ENCODE measurements at places on chromosomes 5 and 9.
A peak's percentile ranks its signal among the peaks of the same experiment; 100 is the strongest.

- DNase-seq = no peak
Observed at GRCh38 chr5:78810098-78810920, 161.7 kb upstream of the LHFPL2 start.

DNA sequence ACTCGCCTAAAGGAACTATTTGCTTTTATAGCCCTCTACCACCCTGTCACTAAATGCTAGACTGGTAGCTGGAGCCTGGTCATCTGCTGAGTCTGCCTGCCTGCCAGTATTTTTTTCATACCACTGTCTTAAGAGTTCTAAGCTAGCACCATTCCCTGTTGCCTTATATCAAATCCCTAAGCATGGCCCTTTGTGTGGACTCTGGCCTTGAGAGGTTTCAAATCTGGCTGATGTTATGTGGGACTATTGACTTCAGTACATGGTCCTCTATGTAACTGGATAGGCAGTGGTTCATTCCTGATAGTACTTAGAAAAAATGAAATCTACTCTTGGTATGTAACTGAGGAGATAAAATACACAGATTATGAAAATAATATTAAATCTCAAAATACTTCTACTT, 103.5 kb downstream of the PLCXD3 start:
- no peak for DNase-seq

GRCh38 chr9:76932757-76933156, 26.8 kb upstream of the PRUNE2 start:
- peak; percentile 17 for DNase-seq

DNA sequence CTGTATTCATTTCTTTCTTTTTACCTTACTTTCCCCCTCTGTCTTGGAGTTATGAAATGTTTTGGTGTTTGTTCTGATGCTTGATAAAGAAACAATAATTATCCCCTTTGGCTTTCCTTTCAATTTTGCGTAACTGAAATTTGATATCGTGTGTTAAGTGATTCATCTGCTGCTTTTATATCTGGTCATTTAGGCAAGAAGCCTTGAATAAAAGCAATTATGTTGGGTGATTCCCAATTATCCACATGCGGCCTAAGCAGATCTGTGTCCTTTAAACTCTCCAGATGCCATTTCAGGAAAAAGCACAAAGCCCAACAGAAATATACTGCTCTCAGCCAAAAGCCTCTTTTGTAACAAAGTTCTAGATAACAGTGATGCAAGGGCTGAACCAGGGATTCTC, 92.8 kb downstream of the TAF11L14 start:
- DNase-seq = no peak

DNA sequence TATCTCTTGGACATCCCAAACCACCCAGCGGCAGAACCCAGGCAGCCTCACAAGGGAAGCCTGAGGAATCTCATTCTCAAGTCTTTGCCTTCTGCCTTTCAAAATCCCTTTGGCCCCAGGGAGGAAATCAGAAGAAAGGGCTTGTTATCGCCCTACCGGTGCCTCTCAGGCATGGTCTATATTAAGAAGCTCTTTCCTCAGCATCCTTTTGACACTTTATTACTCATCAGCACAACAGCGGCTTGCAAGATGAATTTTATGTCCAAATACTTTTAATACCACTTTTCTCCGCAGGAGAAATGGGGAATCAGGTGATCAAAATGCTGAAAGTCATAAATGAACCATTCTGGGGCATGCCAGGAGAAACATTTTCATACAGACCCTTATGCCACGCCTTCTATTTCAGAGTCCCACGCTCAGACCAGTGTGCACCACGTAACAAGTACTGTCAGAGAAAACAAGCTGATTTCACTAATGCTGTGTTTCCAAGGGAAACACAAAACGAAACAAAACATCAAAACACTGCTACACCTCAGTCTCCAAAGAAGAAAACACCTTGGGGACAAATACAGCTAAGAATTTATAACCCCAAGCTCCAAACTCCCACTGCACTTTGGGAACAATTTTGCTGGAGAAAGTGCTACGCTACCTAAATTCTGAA, 30.0 kb downstream of the RAPGEF1 start:
- DNase-seq = peak; percentile 33

DNA sequence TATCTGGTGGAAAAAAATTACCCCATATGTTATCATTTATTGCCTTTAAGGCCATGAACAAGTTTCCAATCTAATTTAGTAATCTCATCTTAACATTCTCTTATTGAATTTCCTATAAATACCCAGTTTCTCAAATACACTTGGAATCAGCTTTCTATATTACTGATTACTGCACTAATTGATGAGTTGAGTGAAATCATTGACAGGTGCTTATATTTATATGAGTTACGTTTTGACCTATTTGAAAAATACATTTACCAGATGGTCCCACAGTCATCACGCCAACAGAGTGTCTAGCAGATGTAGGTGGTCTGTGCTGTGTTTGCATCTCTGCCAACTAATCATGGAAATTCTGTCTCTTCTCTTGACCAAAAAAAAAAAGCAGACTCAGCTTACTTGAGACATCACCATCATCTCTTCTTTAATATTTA, 307.3 kb upstream of the NREP start:
- DNase-seq = no peak

DNA sequence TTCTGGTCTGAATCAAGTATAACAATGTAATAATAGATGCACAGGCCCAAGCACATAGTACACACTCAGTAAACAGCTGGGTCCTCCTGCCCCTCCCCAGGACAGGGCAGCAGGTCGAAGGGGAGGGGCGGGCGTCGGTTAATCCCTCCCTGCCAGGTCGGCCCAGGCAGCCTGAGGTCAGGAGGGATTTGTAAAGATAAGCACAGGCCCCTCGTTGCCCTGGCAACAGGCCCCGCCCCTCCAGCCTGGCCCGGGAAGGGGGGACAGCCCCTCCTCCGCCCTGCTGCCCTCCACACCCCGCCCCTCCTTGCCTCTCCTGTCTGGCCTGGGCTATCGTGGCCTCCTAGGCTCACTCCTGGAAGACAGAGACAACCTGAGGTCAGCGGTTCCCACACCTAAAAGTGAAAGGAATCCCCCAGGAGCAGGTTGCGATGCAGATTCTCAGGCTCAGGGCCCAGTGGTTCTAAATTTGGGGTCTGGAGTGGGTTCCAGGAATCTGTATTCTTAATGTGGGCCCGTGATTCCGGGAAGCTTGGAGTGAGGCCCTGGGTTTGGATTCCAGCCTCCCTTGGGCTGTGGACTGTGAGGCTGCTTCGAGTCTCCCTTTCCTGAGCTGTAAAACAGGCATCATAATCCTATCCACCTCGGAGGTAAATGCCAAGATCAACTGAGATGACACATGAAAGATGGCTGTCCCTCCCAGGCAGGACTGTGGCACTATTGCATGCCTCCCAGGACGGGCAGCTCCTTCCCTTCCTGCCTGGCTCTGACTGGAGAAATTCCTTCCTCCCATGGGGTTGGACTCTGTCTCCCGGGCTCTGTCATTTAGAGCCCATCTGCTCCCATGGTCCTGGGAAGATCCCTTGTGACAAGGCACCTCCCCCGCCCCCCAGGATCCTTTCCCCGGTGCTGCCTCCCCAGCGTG, 4.4 kb downstream of the CRB2 start:
- no peak for DNase-seq

DNA sequence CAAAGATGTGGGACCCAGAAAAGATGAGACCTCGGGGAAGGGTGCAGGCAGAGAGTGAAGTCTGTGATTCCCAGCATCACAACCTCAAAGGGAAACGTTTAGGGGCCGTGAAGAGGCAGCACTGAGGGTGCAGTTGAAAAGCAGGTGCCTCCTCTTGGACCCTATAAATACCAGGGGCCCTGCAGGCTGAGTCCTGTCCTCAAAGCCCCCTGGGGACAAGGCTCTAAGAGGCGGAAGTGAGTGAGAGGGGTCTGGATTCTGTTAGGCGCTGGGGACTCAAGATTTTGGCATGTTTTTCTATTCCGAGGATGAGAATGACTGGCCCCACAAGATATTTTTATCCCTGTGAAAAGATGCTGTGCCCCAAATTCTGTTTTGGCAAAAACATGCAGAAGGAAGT, 107.8 kb downstream of the THBS4 start:
- no peak for DNase-seq

DNA sequence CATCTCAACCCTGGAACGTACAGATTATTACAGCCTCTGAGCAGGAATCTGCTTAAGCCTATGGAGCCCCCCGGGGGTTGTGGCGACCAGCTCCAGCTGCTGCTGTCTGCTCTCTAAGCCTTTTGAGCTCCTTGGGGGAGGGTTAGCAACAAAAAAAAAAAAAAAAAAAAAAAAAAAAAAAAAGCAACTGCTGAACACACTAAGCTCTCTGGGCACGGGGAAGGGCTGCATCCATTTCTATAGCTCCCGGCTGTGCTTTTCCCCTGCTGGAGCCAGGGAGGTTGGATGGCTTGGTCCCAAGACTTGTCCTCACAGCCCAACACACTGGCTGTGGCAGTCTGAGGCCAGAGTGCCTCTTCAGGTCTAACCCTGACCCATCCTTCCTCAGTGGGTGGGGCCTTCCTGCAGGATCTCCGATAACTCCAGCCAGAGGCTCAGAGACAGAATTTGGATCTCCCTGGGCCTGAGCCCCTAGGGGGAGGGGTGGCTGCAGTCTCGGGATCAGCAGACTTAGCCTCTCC, 82.1 kb downstream of the FBN2 start:
- DNase-seq = no peak

- DNase-seq = peak; percentile 77
Observed at GRCh38 chr5:39452846-39453245, 28.1 kb upstream of the DAB2 start.

DNA sequence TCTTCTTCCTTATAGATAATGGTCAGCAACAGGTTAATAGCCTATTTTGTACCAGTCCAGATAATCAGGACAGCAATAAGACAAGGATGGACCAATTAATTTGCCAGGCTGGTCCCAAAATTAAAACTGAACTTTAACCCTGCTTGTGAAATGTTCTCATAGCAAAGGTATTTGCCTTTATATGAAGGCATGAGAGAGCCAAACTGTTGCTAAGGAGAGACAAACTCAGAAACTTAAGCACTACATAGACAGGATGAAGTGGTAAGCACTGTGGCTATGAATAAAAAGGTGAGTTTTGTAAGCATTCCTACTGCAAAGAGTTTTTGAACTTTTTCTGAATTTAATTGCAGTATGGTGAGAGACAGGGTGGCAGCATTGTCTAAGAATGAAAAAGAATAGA, 174.7 kb upstream of the PPP1R2B start:
- DNase-seq = no peak

GRCh38 chr9:133887540-133888047, 104.5 kb downstream of the VAV2 start:
- no peak for DNase-seq

GRCh38 chr5:76025790-76026189, 57.4 kb upstream of the SV2C start:
- no peak for DNase-seq

- DNase-seq = peak; percentile 45
Observed at GRCh38 chr9:106880863-106881262, 17.9 kb downstream of the ZNF462 start.

GRCh38 chr5:35470866-35471265, 146.8 kb upstream of the SPEF2 start:
- DNase-seq = peak; percentile 63

- no peak for DNase-seq
Observed at GRCh38 chr9:1617419-1617818, 397.7 kb upstream of the SMARCA2 start.

- DNase-seq = peak; percentile 11
Observed at GRCh38 chr5:72988769-72989168, 32.9 kb downstream of the FCHO2 start.

DNA sequence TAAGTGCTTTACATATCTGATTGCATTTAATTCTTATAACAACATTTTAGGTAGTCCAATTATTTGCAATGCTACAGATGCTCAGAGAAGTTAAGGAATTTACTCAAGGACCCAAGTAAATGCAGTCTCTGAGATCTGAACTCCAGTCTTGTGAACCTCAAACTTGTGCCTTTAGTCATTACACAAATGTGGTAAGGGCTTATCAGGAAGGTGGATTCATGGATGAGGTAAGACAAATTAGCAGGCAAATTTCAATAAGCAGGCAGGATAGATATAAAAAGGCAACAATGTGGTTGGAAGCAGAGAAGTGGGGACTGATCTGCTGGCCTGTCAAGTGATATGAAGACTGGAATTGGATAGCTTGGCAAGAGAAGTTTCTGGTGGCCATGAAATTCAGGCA, 29.5 kb downstream of the HMHB1 start:
- DNase-seq = no peak

DNA sequence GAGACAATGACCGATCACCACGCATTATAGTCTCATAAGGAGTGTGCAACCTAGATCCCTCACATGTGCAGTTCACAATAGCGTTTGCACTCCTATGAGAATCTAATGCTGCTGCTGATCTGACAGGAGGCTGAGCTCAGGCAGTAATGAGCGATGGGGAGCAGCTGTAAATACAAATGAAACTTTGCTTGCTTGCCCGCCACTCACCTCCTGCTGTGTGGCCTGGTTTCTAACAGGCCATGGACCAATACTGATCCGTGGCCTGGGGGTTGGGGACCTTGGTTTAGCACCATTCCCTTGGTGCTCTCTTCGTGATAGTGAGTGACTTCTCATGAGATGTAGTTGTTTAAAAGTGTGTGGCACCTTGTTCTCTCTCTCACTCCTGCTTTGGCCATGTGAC, 50.2 kb downstream of the PRLR start:
- DNase-seq = no peak

- peak; percentile 91 for DNase-seq
Observed at GRCh38 chr5:56270568-56271392, 37.6 kb upstream of the ANKRD55 start.

GRCh38 chr9:112384690-112385089, 4.8 kb downstream of the HSDL2 start:
- DNase-seq = no peak

DNA sequence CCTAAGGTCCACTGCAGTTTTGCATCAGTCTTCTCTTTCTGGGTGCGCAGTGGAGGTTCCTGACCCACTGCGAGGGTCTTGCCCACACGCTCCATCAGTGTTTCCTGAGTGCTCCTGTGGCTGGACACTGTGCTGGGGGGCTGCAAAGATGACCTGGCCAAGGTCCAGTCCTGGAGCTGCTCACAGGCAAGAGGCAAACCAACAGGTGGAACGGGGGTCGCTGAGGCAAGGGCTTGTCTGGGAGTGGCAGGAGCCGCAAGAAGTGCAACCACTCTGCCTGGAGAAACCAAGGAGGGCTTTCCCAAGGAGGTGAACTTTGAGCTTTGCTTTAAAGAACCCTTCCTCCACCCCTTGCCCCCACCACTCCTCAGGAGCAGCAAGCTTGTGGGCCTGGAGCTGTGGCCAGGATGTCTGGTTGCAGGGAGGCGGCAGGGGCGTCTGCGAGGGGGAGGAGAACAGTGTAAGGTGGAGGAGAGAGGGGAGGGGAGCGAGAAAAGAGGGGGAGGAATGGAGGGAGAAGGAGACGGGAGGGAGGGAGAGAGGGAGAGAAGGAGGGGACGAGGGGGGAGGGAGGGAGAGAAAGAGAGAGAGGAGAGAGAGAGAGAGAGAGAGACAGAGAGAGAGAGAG, 444 bp upstream of the CPLX2 start:
- no peak for DNase-seq

GRCh38 chr5:114056185-114056538, 305.7 kb upstream of the KCNN2 start:
- peak; percentile 4 for DNase-seq

DNA sequence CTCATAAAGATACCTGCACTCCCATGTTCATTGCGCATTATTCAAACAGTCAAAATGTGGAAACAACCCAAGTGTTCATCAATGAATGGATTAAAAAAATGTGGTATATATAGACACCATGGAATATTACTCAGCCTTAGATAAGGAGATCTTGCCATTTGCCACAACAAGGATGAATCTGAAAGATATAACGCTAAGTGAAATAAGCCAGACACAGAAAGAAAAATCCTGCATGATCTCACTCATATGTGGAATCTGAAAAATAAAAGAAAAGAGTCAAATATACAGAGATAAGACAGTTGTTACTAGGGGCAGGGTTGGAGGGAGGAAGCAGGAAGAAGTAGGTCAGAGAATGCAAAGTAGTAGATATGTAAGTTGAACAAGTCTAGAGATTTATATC, 17.6 kb upstream of the SLIT3 start:
- DNase-seq = no peak
